ENCODE measurements at places on chromosomes 11 and 22.

DNA sequence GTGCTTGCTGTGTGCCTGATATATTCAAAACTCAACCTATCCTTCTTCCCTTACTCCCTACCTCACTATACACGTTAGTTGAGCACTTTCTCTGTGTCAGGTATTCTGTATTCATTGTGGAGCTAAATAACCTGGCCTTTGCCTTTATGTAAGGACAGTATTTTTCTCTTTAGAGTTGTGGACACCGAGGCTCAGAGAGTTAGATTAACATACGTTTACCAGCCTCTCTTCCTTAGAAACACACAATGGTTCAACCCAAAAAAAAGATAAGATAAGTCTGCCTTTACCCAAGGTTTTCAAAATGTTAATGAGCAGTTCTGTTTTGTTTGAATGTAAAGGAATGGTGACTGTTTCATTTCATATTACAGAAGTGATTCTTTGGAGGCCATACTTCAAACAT lies 45.0 kb downstream of the CBL start:
- no peak for DNase-seq

DNA sequence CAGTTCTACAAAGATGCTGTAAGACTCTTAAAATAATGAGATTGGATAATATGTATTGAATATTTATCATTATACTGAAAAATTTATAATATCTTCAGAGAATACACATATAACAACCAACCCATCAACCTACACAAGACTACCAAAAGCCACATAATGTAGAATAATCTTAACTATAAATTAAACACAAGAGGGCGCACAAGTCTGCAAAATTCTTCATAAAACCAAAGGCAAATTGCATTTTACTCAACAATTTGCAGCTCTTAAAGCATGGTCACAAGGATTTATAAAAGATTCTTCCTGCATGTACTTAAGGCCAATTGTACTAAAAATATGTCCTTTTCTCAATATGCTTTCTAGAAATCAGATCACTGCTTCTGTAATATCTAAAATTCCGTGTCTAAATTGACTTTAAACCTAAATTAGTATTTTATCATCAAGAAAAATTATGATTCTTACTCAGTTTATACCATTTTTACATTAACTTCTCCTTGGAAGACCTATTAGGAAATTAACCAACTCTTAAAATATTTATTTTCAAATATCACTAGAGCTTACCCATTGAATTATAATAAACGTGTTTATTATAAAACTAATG lies 79.0 kb downstream of the TTC28 start:
- DNase-seq = no peak

DNA sequence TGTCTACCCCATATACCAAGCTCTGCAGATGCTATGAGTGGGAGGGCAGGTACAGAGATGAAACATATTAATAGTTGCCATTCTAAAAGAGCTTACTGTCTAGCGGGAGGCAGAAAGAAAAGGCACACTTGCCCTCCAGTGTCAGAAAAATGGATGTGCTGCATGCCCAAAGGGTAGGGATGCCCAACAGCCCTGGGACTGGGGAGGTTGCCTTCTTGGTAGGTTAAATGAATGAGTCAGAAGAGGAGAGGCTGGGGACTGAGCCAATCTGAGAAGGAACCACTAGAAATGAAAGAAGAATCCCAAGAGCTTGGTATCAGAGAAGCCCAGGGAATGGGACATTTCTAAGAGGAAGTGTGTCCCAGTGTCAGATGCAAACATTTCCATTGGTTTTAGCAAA lies 1.2 kb downstream of the BIRC3 start:
- DNase-seq = peak; percentile 58

DNA sequence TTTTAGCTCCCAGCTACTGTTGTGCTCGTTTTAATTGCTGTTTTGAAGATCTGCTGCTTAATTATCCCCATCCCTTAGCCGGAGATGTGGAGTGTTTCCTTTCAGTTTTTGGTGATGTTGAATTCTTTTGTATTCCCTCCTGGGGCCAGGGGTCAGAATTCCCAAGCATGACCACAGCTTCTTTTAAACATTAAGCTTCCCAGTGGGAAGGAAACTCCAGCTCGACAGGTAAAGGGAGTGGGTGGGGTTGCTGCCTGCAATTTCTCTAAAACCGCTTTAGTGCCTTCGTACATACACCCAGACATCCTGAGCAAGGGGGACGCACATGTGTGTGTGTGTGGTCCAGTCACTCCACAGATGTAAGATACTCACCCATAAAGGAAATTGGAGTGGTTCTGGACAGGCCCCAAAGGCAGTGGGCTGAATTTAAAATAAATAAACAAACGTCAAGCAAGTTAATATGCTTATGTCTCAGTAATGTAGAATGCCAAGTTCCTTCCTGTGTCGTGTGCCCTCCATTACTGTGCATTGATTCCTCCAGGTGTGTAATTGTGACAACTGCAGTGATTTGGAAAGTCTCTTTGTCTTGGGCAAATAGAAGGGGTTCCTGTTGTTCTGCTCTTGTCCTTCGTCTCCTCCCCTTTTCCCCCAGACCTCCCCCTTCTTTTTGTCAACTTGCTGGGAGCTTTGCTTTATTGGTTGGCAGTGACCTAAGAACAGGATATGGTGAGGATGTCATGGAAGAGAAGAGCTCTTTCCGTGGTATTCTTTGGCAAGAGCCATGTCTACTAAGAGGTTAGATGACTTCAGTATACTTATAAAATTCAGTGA lies 19.2 kb upstream of the ADSL start:
- no peak for DNase-seq

DNA sequence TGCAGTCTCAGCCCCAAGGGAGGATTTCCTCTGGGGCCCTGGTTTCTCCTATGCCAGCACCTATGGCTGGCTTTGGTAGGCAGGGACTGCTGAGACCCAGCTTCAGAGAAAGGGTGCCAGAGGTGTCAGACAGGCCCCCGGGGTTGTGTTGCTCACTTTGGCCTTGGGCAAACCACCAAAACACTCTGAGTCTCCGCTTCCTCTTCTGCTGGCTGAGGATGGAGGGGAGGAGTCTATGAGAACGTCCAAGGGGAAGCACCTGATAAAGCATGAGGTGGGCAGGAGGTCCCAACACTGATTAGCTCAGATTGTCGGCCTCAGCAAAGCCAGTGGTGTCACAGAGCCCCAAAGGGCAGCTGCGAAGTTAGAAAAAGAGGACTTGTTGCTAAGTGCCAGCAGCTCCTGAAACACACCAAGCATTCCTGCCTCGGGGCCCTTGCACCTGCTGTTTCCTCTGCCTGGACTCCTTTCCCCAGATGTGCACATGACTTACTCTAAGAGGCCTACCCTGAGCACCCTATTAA lies 10.5 kb downstream of the SMTNL1 start:
- no peak for DNase-seq

DNA sequence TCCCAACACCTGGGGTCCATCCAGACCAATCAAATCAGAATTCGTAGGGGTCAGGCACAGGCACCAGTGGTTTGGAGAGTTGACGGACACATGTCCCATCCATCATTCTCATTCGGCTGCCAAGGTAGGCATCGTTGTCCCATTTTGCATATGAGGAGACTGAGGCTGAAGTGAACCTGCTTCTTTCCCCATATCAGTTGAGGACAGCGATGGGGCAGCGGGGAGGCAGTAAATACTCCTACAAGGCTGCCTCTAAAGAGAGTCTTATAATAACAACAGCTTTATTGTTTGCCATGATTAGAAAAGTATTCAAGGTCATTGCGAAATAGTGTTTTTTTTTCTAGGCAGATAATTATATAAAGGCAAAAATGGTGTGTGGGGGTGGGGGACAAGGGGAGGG lies 1.6 kb upstream of the BEST1 start:
- no peak for DNase-seq

Measured in stimulated activated CD4-positive, alpha-beta T cell treated with anti-CD3 and anti-CD28 coated beads, Interleukin-2, amount 100 ng/mL, for 24 hours (primary cell).